ENCODE measurements at places on chromosomes 3 and 15. TPM values are rescaled to one million over a fixed set of nuclear protein-coding genes. Genes with fewer than 3 reads are reported as not detected.

The SYNM gene
- polyA plus RNA-seq: 5.6 TPM

The CLDN18 gene
- 140 TPM for polyA plus RNA-seq

The MAP1A gene
- 8.7 TPM for polyA plus RNA-seq

The GOLGA8K gene
- polyA plus RNA-seq: 2.9 TPM

The TICRR gene
- polyA plus RNA-seq: 9.0 TPM
